NCI-H187 (cell line): ENCODE measurements at places on chromosomes 12 and 14.

DNA sequence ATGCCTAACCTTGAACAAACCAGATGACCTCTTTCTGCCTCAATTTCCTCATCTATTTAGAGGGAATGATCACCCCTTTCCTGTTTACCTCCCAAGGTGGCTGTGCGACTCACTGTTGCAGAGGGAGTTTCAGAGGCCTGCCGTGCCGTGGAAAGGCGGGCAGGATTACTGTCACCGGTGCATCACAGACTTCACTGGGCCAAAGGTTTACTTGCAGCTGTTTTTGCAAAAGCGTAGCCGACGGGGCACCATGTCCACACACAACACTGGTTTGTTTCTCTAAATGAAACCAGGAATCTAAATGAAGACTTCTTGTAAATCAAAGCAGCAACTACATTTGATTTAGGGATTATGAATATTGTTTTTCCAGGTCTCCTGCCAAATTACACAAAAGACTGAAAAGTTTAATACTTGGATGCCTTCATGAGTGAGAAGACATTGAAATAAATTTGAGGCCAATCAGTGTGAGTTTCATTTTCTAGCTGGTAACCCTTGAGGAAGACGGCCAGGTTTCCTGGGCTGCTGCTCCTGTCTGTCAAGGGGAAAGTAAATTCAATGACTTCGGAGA is 696.1 kb upstream of the TMEM132C start:
- DNase-seq, result no peak

DNA sequence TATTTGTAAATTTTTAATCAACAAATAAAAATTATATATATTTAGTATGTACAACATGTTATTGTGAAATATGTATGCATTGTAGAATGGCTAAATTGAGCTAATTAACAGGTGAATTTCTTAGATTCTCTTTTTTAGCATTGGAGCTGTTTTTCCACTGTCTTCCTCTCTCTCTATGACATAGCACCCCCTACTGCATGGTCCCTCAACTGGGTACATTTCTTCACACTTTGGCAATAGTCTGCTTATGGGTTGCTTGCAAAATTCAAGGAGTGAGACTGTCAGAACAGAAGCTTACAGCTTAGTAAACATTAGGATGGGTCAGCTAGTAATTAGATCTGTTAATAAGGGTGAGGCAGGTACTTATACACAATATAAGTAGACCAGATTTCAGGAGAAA is 658.5 kb upstream of the MGAT4C start:
- no peak for DNase-seq

DNA sequence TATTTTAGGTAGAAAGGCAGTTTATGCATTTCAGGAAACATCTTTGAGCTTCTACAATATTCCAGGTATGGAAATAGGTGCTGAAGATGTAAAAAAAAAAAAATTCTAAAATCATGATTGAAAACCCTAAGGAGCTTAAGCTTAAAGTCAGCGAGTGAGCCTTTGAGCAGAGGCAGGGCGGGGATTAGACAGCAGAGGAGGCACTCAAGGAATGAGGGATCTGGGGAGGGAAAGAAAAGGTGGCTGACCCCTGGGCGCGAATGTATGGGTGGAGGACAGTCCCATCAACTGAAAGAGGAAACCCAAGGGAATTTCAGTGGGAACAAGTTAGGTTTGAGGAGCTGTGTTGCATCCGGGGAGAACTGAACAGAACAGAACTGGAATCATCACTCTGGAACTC is 6.4 kb upstream of the PTMS start:
- DNase-seq, result no peak

- no peak for DNase-seq
Measured at GRCh38 chr12:123013185-123014095, 33.0 kb downstream of the ARL6IP4 start.
